ENCODE measurements at places on chromosomes 4 and X.

GRCh38 chr4:67055319-67055718 lies 490.0 kb downstream of the CENPC start:
- DNase-seq, result no peak

GRCh38 chr4:183430317-183430993 lies 14.0 kb upstream of the CDKN2AIP start:
- no peak for DNase-seq

- no peak for DNase-seq
Measured at GRCh38 chr4:75344915-75345314, 169.3 kb downstream of the RCHY1 start.

DNA sequence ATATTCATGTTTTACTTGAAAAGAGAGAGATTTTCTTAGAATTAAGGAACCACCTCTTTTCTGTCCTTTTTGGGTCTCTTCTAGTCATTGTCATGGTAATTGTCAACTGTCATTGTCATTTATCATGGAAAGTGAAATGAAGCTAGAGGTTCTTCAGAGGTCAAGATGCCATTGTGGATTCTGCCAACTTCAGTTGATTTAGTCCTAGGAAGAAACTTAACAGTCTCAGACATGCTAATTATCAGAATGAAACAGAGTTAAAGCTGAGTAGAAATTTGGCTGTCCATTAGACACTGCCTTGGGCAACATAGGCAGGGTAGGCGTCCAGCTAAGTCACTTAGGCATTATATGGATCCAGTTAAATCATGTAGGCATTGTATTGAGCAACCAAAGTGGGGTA lies 796.1 kb upstream of the ADGRL3 start:
- no peak for DNase-seq

- DNase-seq, result no peak
Measured at GRCh38 chr4:127545271-127545670, 87.5 kb upstream of the INTU start.

- DNase-seq, result no peak
Measured at GRCh38 chr4:139808381-139808807, 142.8 kb downstream of the MGST2 start.

DNA sequence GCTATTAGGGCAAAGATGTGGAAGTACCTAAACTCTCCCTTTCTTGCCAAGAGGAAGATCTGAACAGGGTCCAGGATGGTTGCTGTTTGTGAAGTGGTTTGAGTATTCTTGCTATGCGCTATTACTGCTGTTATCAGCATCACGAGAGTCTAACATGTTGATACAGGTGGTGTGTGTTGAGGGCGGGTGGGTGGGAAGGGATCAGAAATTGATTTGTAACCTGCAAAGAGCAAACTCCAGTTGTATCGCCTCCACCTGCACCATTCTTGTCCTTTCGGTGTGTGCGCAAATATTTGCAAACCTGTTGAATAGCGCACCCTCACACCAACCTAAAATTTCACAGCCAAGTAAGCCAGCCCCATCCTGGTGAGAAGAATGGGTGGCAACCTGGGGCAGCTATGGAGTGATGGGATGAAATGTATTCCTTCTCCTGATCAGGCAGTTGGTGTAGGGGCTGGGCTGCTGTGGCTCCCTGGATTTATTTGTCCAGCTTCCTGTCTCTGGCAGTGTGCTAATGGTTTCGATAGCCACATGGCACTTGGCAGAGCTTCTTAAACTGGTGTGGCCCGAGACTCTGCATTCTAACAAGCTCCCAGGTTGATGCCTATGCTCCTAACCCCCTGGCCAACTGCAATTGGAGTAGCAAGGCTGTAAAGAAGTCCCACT lies 102.6 kb upstream of the SCML1 start:
- no peak for DNase-seq

DNA sequence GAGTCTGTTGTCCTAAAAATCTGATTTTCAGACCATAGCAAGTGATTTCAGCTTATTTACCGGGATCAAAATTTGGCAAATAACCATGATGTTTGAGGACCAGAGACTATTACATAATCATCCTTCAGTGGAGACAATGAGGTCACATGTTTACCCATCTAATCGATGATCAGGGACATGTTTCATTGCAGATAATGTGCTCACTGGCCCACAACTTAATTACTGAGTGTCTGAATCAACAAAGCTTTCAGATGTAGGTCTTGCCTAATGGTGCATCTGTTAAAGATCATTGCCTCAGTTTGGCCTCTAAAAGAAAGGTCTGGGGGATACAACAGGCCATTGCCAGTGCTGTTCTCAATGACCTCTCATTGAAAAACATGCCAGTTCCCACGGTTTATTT lies 42.8 kb upstream of the KLHL34 start:
- DNase-seq, result no peak

DNA sequence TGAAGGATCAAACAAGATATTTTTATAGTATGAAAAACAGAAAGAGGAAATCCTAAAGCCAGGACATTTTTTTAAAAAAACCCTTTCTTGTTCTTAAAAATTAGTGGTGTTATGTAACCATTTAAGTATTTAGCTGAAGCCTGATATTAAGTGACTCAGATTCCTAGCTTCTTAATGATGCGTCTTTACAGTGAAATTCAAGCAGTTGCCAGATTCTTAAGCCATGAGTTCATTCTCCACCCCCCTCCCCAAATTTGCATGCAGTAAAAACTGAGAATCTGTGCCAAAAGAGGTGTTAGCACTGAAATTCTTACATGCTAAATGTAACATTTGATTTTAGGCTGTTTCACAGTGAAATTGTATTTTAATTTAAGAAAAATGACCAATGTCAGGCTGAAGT lies 180.8 kb downstream of the RAPGEF2 start:
- DNase-seq, result no peak

- no peak for DNase-seq
Measured at GRCh38 chrX:130575831-130576389, 174.1 kb downstream of the RBMX2 start.

- DNase-seq, result no peak
Measured at GRCh38 chr4:135192751-135193535, 991.4 kb upstream of the PABPC4L start.

- no peak for DNase-seq
Measured at GRCh38 chr4:80097400-80098177, 24.6 kb upstream of the ANTXR2 start.

GRCh38 chrX:107748506-107748905 lies 27.1 kb downstream of the TSC22D3 start:
- DNase-seq, result no peak

DNA sequence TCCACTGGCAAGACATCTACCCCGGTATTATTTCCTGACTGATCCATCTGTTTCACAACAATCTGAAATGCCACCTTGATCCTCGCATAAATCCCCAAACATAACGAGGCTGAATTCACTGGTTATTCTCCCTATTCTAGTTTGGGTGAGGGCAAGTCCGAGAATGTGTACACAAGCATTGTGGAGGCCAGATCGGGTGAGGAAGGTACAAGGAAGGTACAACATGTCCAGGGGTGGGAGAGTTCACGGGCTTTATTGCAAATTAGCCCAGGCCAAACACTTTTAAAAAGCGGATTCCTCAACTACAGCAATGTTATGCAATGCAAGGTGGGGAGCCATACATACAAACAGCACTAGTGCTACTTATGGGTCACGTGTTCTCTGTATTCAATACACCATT lies 82.0 kb upstream of the STS start:
- no peak for DNase-seq

GRCh38 chrX:102745857-102746584 lies 25.5 kb downstream of the GPRASP3 start:
- DNase-seq, result no peak

DNA sequence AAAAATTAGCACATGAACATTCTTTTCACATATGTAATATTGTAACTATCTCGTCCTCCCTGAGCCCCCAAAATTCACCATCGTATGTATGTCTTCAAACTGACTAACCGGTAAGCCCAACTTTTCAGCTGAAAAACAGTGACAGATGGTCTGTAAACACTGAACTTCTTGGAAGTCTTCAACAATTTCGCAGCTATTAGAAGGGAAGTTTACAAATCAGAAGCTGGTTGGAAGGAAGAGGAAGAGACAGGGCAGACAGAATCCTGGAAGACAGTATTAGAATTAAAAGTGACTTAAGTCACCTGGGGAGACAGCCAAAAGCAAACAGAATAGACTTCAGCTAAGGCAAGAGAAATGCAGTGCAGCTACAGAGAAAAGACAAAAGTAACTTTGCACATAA lies 858.4 kb downstream of the ADGRL3 start:
- no peak for DNase-seq

GRCh38 chr4:60800701-60801100 lies 399.4 kb upstream of the ADGRL3 start:
- DNase-seq, result no peak

Data from stimulated activated effector memory CD8-positive, alpha-beta T cell treated with anti-CD3 and anti-CD28 coated beads, Interleukin-12 subunit alpha, Interleukin-12 subunit beta, amount 100 ng/mL, for 72 hours (primary cell).